ENCODE measurements at places on chromosomes 3 and 15.

GRCh38 chr15:48466820-48467219, 135.6 kb downstream of the DUT start:
- no peak for DNase-seq

- no peak for DNase-seq
Measured at GRCh38 chr15:83358972-83359564, 74.6 kb upstream of the BNC1 start.

DNA sequence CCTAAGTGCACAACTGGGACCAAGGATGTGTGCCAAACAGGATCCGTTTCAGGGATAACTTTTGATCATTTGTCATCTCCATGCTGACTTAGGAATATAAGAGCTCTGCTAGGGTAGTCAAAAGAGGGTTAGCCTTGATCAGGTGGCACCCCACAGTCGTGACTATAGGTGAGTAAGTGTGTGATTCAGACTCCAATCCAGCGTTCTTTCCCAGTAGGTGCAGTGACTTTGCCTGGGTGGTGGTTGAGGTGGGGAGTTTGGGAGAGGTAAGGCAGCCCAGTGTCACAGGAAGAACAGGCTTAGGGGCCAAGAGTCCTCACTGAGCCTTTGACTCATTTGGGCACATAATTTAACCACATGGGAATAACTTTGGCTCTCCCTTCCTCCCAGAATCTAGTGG, 51.0 kb downstream of the CHDH start:
- DNase-seq: no peak

DNA sequence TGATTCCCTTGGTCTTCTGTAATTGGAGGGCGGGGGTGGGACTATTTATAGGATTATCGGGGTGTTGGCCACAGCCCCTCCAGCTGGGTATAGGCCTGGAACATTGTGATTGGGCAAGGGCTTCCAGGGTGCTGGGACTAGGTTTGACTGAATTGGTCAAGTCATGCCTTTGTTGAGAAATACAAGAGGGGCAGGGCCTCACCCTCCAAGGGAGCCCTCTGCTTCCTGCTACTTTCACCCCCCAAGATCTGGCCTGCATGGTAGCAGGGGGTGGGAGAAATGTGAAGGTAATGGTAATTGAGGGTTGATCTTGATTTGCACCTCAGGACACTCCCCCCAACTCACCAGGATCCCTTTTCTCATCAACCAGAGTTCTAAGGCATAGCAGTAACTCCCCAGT, 25.2 kb downstream of the TRIM71 start:
- no peak for DNase-seq

DNA sequence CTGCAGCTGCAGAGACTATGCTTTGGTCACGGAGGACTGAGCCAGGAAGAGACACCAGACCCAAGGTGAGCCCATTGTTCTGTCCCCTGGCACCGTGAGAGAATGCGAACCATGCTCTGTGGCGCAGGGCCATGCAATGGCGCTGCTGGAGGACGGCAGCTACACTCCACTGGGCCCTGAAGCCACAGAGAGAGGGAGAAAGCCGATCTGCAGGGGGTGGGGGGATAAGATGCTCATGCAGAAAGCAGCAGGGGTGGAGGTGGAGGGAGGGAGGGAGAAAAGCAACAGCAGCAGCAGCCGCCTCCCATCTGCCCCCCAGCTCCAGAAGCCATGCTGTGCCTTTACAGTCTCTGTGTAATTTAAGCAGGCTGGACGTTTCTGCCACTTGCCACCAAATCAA, 5.3 kb downstream of the BDH1 start:
- no peak for DNase-seq

- no peak for DNase-seq
Measured at GRCh38 chr3:122681284-122681973, 790 bp downstream of the PARP14 start.

GRCh38 chr3:129413687-129414506, 14.5 kb downstream of the EFCAB12 start:
- DNase-seq: no peak

DNA sequence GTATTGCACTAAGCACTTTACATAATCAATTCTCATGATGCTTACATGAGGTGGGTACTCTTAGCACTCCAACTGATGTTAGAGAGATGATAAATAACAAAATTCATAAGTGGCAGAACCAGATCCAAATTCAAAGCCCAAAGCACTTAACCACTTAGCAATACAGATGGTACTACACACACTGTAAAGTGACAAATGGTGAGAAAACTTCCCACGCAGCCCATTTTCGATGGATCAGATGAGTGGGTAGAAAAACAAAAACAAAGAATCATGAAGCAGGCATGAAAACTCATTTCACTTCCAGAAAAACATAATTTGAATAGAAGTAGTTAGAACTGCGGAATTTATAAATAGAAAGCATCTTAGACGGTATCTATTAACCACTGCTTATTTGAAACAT, 66.2 kb downstream of the FRMD4B start:
- DNase-seq: no peak

DNA sequence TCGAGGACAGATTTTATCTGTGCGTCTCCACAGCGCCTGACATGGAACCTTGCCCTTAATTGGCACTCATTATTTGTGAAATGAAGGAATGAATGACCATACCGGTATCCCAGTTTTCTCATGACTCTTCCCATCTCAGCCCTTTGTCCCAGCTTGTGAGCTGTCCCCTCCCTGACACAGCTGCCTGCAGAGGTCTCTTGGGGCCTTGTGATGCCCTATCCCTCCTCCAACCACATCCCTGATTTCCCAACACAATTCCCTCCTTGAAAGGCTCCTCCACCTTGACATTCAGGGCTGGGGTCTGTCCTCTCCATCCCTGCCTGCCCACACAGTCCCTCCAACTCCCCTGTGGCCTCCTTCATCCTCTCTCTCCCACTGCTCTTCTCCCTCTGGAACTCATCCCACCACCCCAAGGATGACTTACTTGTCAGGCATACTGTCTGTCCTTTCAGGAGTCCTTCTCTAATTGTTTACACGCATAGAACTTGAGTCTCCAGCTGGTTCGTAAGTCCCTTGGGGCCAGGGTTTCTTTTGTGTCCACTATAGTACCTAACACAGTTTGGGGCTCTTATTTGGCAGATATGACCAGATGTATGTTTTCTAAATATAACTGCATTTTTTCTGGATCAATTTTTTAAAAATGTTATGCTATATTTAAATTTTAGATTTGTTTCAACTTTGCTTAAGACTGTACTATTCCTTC, 35.6 kb upstream of the FILIP1L start:
- DNase-seq: no peak
